Nucleus accumbens (tissue), 56 donors: ENCODE measurements at places on chromosomes 6 and 20.
A peak's percentile ranks its signal among the peaks of the same experiment; 100 is the strongest.

GRCh38 chr6:89378628-89379027 is 26.1 kb upstream of the UBE2J1 start:
- no peak for DNase-seq

- no peak for DNase-seq
Measured at GRCh38 chr6:90347411-90347851, 50.8 kb upstream of the BACH2 start.

- DNase-seq = no peak
Measured at GRCh38 chr6:88538130-88538706, 372.1 kb upstream of the CNR1 start.

DNA sequence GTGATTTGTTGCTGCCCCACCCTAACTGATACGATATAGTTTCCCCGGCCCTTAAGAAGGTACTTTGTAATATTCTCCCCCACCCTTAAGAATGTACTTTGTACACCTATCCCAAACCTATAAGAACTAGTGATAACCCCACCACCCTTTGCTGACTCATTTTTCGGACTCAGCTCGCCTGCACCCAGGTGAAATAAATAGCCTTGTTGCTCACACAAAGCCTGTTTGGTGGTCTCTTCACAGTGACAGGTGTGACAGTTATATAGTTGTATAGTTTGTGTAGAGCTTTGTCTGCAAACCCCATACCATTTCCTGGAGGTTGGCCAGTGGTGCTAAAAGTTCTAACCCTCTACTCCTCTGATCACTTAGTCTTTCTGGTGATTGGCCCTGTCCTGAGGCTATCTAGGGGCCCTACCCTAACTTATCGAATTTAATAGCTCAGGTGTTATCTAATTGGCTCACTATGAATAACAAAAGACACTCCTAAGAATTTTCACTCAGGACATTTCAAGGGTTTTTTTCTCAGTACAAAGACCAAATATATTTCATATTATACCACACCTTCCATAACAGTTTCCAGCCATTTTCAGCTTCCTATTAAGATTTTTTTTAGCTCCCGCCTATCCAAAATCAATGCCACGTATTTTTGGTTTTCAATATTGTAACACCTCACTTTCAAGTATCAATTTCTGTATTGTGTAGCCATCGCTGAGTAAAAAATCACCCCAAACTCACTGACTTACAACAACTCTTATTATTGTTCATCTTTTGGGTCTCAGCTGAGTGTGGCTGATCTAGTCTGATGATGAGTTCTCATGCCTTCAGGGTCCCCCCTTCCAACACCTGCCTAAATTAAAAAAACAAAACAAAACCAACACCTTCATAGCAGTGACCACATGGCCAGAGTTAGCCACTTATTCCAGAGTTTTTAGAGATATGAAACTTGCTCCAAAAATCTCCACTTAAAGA is 9.8 kb upstream of the BTN1A1 start:
- no peak for DNase-seq

- DNase-seq = no peak
Measured at GRCh38 chr20:34701405-34702085, 2.6 kb upstream of the TP53INP2 start.

GRCh38 chr6:96995903-96996302 is 71.4 kb downstream of the KLHL32 start:
- DNase-seq = no peak

GRCh38 chr6:151380848-151381205 is 10.5 kb downstream of the ZBTB2 start:
- DNase-seq = no peak

GRCh38 chr6:43268782-43269272 is 25.5 kb downstream of the TTBK1 start:
- no peak for DNase-seq

DNA sequence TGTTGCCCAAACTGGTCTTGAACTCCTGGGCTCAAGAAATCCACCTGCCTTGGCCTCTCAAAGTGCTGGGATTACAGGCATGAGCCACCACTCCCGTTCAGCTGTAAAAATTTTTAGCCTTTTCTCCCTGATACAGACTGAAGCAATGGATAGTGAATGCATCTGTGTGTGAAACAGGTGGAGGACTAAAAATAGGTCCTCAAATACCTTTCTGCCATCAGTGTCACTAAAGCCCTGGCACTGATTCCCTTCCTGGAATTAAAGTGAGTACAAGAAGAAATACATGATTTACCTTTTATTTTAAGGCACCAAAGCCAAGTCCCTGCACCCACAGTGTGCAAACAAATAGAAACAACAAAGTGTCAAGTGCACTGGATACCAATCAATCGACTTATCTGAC is 25.1 kb downstream of the TULP4 start:
- DNase-seq = no peak

- no peak for DNase-seq
Measured at GRCh38 chr6:26025047-26025893, 62.0 kb upstream of the HFE start.

DNA sequence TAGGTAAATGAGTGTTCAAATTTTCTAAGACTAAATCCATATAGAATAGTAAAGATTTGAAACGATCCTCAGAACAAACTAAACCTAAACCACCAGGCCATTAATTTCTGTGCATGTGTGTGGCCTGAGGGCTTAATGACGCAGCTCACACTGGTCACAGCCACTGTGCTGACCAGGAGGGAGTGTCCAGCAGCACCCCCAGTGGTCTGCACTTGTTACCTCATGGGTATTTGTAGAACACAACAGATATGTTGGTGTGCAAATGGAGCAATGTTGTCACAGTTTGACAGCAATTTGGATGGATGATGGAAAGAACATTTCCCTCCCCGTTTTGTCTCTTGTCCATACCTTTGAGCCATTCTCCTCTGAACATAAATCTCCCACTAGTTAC is 122.4 kb upstream of the EXOC2 start:
- DNase-seq = no peak

DNA sequence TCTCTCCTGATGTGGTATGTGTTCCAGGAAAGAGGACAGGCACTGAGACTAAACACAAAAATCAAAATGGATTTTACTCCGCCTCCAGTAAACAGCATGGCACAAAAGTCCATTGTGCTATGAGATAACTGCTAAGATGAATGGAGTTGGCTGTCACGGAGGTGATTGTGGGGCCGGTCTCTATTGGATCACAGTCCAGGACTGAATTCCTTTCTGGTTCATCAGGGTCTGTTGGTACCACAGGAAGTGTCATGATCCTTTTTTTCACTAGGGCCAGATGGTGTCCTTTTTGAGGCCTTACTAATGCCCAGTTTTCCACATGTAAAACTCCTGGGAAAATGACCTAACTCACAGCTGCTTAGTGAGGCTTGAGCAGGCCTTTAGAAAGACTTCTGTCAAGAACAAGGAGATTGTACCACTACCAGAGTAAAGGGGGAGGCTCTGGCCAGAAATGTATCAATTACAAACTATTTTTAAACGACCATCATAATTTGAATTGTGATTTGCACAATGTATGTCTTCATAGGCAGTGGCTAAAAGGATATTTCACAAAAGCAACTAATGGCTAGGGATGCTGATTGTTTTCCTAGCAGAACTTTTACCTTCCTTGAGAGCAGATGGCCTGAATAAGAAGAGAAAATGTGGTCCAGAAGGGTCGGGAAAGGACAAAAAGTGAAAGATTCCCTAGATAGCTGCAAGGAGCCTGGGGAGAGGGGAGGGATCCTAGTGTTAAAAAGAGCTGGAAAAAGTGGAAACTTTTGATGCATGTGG is 192.2 kb upstream of the POU3F2 start:
- peak; percentile 15 for DNase-seq

DNA sequence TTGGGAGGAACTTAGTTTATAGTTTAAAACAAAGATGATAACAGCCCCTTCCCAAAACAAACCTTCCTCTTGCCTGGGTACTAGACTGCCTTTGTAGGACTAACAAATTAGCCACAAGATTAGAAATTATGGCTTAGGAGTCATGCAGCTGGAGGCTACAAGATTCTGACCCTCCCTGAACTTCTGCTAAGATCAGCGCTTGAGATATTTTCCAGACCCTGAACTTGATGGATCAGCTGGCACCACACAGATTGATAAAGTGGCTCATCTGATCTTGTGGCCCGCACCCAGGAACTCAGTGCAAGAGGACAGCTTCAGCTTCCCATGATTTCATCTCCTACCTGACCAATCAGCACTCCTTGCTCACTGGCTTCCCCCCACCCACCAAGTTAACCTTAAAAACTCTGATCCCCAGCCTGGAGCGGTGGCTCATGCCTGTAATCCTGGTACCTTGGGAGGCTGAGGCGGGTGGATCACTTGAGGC is 5.9 kb upstream of the SERINC3 start:
- DNase-seq = no peak

GRCh38 chr6:134217798-134218140 is 100.1 kb downstream of the SGK1 start:
- DNase-seq = no peak

DNA sequence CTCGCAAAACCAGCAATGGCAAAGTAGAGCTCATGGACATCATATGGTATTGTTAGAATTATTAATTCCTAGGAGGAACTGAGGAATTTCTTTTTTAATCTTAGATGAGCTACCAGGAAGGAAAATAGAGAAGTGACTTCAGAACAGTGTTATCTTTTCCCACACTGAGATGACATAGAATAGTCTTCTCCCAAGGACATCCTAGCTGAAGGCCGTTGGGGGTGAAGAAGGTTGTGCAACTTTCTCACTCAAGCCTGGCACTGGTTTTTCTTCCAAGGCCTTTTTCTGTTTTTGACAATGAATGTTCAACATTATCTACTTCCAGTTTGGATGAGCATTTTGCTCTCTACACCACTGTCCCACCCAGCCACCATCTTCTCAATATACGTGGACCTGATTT is 35.8 kb upstream of the MAS1 start:
- no peak for DNase-seq

DNA sequence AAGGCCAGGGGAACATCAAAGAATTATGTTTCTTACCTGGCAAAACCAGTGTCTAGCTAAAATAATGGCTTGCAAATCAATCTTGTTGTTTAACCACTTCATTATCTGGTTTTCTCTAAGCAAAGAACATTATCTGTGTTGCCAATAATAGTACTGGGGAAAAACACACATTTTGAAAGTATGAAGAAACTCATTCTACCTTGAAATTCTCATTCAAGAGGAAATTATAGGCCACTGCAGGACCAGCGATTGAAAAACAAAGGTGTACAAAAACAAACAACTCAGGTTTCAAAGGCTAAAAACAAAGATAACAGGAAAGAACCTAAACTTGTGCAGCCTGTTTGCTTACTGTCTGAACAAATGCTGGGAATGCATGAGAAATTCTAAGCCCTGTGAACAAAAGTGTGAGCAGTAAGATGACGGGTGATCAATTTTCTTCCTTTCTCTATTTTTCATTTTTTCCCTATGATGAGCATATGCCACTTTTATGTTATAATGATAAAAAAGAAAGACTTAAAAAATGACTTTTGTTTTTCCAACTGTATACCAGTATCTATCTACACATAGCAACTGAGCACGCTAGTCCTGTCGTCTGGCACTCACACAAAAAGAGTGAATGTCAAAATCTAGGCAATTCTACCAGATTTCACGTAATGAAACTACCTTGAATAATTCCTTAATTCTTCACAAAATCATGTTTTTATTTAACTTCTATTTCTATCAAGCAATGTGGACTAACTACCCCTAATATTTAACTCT is 117.9 kb downstream of the SGK1 start:
- DNase-seq = no peak

GRCh38 chr20:56001106-56001785 is 4.1 kb downstream of the CBLN4 start:
- no peak for DNase-seq
